ENCODE measurements at places on chromosomes 16 and 17. TPM values are rescaled to one million over a fixed set of nuclear protein-coding genes. Genes with fewer than 3 reads are reported as not detected.

Gene CDR2
- total RNA-seq = 32.9 TPM

Gene ITGAL
- total RNA-seq = not detected

Gene ASPA
- total RNA-seq = not detected

Gene VPS35L
- total RNA-seq = 32.5 TPM

Gene TBC1D16
- 19.0 TPM for total RNA-seq

Gene GCGR
- total RNA-seq = 0.08 TPM

Gene CDH1
- total RNA-seq = 5.7 TPM

Gene WNT9B
- not detected for total RNA-seq

Gene NAGS
- total RNA-seq = 1.3 TPM

Gene NGFR
- 0.85 TPM for total RNA-seq

Gene ALOXE3
- total RNA-seq = 10.3 TPM

Gene PGAP6
- 33.5 TPM for total RNA-seq

Gene ANKRD40CL
- not detected for total RNA-seq

Gene TNFAIP1
- 55.6 TPM for total RNA-seq

Gene CA7
- not detected for total RNA-seq

Gene LGALS9
- total RNA-seq = 1.2 TPM

Gene GJD3
- 0.71 TPM for total RNA-seq

Gene CASKIN2
- 13.1 TPM for total RNA-seq

Gene SEPTIN12
- not detected for total RNA-seq

Gene ADAM11
- 2.2 TPM for total RNA-seq

Gene LRRC75A
- total RNA-seq = 1.2 TPM

Gene KRTAP17-1
- not detected for total RNA-seq

Gene ASPHD1
- 20.2 TPM for total RNA-seq

Gene CHMP6
- 30.3 TPM for total RNA-seq

Gene CD7
- 0.22 TPM for total RNA-seq

Gene C17orf67
- 1.8 TPM for total RNA-seq

Gene EPN3
- 0.14 TPM for total RNA-seq

Gene SMTNL2
- 0.28 TPM for total RNA-seq

Gene CBX8
- 13.2 TPM for total RNA-seq

Gene KRTAP4-4
- total RNA-seq = not detected

Gene GAA
- 61.5 TPM for total RNA-seq

Gene EVPL
- total RNA-seq = 19.5 TPM

Gene REXO5
- 3.5 TPM for total RNA-seq

Gene ST6GALNAC1
- total RNA-seq = 0.52 TPM

Gene OR2C1
- total RNA-seq = not detected

Gene DLX3
- 0.08 TPM for total RNA-seq

Gene ROGDI
- 15.5 TPM for total RNA-seq
